GM18507 (cell line): ENCODE measurements at places on chromosomes 11 and 22.
A peak's percentile ranks its signal among the peaks of the same experiment; 100 is the strongest.

DNA sequence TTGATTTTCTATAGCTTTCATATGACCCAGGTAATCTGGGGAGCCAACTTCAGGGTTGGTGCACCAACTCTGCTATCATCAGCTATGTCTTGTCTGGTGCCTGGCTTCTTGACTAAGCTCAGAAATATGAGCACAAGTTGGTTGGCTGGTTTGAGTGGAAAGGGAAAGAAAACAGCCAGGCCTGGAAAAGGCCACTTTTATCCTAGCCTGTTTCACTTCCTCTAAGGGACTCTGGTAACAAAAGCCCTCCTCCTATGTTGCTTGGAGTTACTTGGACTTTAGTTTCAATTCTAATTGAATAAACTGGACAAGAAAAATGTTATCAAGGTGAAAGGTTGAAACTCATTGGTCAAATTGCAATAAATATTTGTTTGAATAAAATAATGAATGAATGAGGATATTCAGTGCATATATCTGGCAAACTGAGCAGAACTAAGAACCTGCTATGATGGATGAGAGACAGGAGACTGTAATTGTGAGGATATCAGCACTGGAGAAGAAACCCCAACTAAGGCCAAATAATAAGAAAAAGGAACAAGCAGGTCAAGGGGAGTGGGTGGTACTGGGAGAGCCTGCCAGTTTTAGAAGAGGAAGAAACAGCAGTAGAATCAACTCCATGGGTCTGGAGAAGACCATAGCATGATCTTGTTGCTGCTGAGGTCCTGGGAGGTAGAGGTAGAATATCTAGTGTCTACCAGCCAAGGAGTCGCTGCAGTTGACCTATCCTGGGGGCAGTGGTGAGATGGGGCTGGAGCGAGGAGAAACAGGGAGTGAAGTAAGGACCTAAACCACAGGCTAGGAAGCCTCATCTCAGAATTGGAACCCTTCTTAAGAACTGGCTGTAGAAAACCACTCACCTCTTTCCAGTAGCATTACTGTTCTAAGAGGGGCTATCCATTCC is 8.2 kb downstream of the ROBO4 start:
- DNase-seq: no peak

- DNase-seq: no peak
These were observed 151.8 kb downstream of the NAV2 start for GRCh38 chr11:19864141-19865140.

DNA sequence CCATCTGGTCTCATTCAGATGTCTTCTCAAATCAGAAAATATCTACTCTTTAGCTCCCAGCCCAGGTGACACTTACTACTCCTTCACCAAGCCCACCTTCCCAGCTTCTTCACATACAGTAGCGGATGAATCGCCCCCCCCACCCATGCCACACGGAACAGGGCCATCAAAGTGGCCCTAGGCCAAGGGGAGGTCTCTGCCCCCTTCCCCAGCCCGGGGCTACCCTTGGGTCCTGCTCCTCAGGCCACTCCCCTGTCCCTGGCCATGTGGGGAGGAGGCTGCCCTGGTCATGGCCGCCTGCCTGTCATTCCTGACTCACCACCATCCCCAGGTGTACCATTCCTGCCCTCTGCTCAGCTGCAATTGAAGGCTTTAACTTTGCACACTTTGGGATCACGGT is 142.8 kb downstream of the NECTIN1 start:
- no peak for DNase-seq

DNA sequence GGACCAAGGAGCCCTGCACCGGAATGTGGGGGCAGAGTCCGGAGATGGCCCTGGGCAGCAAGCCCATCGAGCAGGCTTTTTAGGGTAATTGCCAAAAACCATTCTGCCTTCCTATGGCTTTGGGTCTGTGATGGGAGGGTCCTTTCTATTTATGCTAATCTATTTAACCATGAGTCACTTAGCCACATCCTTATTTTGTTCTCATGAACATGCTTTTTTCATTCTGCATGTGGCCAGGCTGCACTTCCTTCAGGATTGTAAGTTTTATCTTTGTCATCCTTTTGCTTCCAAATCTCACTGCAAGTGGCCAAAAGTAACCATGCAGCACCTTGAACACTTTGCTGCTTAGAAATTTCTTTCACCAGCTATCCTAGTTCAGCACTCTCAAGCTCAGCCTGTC is 88.3 kb downstream of the EFCAB6 start:
- no peak for DNase-seq

DNA sequence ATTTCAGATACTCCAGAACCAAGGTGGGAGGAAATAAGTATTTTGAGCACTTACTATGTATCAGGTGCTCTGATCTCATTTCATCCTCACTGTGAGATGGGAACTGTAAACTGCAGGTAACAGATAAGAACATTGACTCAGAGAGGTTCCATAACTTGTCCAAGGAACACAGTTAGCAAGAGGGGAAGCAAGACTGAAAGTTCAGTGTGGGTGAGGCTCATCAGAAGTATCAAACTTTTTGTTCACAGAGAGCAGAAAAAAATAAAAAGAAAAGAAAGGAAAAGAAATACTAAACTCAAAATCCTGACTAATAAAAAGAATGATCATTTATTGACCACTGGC is 37.1 kb downstream of the RAB30 start:
- DNase-seq: no peak

DNA sequence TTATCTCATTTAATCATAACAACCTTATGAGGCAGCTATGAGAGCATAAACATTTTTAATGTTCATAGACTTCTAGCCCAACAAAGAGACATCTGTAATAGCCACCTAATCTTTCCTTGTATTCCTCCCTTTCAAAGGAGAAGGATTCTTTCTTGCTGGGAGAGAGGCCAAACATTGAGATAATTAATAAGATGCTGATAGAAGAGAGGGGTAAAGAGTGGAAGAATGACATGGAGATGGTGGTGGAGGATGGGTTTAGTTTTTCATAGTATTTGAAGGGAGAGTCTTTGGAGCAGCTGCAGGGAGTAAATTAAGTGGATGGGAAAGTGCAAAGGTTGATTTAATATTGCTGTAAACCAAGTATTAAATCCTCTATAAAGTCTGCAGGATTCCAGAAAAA is 57.9 kb downstream of the ARL14EP start:
- no peak for DNase-seq

- DNase-seq: no peak
These were observed 11.2 kb upstream of the PAX6 start for GRCh38 chr11:31822175-31822926.

DNA sequence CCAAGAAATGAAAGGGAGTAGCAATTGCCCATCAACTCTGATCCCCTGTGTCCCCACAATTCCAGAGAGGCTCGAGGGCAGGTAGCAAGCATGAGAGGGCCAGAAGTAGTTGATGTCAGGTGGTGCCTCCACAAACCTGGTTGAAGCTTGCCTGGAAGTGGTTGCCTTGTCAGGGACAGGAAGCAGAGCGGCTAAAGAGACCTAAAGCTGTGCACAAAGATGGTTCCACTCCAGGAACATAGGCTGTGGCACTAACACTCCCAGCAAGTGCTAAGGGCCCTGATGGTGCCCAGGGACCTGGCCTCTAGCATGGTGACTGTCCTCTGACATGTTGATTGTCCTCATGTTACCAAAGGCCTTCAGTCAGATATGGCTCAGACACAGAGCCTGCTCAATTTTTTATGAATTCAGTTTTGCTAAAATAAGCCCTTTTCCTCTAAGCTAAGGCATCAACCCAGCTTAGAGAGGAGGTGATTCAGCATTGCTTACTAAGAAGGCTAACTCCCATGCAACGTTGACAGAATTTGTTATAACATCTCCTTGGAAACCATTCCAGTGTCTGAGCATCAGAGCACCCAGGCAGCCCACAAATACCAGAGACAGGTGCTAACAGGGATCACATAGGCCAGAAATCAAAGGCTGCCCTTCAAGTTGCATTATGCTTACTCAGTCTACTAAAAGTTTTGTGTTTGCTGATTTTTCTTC is 196.3 kb upstream of the ARHGAP20 start:
- no peak for DNase-seq

DNA sequence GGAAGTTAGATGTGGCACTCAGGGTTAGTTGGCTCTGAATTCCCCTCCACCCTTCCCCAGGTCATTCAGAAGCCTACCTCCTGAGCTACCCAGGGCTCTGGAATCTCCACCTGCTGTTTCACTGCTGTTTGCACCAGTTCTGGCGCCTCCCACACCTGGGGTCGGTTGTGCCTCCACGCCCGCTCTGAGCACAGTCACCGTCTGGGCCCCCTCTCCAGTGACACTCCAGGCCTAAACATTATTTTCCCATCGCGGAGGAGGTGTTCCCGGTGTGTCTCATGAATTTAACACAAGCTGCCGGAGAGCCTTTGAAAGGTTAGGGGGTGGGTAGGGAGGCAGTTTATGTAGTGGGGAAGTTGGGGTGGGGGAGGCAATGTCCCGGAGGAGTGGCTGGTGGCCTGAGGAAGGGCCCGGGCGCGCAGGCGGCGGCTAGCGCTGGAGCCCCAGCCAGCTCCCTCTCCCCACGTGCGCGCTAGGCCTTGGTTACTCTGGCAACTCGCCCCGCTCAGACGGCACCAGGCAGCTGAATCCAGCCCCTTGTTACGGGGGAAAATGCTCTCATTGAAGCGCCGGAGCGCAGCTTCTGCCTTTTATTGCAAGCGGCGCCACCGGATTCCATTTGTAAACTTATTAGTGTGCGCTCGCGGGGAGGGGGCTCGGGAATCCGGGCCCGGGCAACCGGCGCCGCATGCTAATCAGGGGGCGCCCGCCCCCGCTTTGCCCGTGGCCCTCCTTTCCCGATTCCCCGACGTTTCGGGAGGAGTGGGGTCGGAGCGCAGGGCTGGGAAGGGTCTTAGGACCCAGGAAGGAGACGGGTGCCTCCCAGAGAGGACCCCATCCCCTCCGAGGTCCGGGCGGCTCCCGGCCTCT is 52.4 kb downstream of the GRIK4 start:
- DNase-seq: no peak

- DNase-seq: no peak
These were observed 519.6 kb downstream of the METTL15 start for GRCh38 chr11:28627690-28628255.

- DNase-seq: no peak
These were observed 80.6 kb upstream of the SYT13 start for GRCh38 chr11:45366619-45367190.

GRCh38 chr22:49011379-49011768 is 816.3 kb downstream of the BRD1 start:
- DNase-seq: no peak

GRCh38 chr11:33777906-33778305 is 3.6 kb upstream of the FBXO3 start:
- DNase-seq: no peak

- DNase-seq: no peak
These were observed 19.7 kb downstream of the CTR9 start for GRCh38 chr11:10770626-10771254.

GRCh38 chr11:72582206-72583176 is 91.7 kb downstream of the PDE2A start:
- no peak for DNase-seq

DNA sequence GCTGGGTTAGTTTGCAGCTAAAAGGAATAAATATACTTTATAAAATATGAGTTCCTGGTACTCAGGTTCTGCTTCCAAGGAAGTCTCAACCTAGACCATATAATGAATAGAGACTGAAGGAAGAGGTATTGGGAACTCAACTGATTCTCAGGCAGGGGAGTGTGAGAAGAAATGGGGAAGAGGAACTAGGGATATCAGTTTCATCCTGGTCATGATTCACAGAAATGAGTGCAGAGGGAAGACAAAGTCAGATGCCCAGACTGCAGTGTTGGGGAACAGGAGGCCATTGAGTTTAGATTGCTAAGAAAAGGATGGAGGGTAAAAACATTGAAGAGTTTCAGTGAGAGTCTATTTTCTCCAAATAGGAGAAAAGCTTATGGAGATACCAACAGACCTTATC is 28.8 kb downstream of the PLAAT5 start:
- no peak for DNase-seq

DNA sequence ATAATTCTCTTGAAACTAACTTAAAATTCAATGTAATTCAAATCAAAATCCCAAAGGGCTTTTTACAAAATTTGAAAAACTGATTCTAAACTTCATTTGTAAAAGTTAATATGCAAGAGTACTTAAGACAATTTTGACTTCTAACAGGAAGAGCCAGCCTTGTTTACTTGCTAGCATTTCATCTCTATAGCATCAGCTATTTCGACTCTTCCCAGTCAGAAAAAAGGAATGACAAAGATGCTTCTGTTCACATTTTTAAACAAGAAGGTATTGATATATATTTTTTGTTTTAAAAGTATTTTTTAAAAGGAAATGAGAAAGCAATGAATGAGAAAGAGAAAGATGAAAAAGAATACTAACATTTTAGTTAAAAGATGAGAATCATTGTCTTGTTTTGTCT is 16.4 kb downstream of the SLN start:
- DNase-seq: no peak

- DNase-seq: no peak
These were observed 201.5 kb upstream of the LUZP2 start for GRCh38 chr11:24295360-24295759.

DNA sequence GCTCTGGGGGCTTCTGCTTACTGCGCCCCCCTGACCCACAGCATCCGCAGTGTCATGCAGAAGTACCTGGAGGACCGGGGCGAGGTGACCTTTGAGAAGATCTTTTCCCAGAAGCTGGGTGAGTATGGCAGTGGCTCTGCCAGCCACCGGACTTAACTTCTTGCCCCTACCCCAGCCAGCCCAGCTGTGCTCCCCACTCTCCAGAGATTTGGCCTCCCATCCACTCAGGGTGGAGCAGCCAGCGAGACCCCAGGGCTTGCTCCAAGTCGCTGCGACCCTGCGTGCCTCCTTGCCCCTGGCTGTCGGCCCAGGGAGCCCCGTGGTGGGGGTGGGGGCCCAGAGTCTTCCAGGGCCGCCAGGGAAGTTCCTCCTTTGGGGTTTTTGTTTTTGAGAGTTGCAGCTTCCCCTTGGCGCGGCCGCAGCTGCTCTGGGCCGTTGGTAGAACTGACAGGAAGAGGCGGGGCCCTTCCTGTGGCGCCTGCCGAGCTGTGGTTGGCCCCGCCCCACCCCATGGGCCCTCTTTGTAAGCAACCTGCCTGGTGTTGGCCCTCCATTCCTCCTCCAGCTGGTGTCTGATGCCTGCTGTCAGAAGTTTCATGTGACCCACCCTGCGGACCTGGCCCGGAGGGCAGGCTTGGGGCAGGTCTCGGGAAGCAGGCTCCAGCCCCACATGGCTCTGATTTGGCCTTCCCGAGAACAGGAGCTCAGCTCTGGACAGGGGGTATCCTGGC is 11.1 kb downstream of the GRK2 start:
- peak; percentile 84 for DNase-seq

GRCh38 chr11:116813781-116814471 is 9.2 kb downstream of the APOA4 start:
- DNase-seq: no peak

- DNase-seq: no peak
These were observed 550.0 kb downstream of the MN1 start for GRCh38 chr22:27251563-27251962.

- no peak for DNase-seq
These were observed 27.8 kb upstream of the FADD start for GRCh38 chr11:70175236-70175698.
